Pons (tissue), 1 donor: ENCODE measurements at places on chromosomes 7 and 10.

GRCh38 chr7:140607441-140607989, 33.1 kb downstream of the DENND2A start:
- peak; percentile 94 for DNase-seq

GRCh38 chr10:130777507-130778165, 533.9 kb downstream of the TCERG1L start:
- no peak for DNase-seq

DNA sequence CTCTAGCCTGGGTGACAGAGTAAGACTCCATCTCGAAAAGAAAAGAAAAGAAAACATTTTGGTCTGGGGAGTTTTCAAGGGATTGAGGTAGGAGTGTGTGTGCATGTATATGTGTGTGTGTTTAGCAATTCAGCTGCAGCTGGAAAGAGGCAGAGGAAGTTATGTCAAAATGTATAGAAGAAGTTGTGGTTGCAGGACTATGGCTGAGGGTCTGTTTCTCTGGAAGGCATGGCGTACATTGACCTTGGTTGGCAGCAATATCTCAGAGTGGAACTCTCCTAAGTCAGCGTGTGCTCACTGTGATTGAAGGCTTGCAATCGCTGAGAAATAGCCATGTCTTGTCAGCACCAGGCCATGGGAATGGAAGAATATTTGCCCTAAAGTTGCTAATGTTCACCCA, 28.6 kb upstream of the RHBDD2 start:
- no peak for DNase-seq

DNA sequence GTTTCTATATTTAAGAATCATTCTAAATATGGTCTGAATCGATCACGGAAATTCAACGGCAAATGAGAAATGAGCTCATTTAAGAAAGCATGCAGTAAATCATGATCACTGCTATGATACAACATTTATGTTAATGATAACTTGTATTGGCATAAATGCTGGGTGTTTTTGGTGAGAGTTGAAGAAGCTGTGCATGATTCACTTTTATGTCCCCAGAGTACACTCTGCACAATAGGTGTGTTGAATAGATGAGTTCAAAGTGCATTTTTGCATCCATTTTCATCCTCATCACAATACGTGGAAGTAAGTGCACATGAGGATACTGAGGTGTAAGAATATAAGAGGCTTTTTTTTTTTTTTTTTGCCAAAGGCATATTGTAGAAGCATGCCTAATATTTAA, 169.3 kb downstream of the PPP1R17 start:
- DNase-seq, result no peak

DNA sequence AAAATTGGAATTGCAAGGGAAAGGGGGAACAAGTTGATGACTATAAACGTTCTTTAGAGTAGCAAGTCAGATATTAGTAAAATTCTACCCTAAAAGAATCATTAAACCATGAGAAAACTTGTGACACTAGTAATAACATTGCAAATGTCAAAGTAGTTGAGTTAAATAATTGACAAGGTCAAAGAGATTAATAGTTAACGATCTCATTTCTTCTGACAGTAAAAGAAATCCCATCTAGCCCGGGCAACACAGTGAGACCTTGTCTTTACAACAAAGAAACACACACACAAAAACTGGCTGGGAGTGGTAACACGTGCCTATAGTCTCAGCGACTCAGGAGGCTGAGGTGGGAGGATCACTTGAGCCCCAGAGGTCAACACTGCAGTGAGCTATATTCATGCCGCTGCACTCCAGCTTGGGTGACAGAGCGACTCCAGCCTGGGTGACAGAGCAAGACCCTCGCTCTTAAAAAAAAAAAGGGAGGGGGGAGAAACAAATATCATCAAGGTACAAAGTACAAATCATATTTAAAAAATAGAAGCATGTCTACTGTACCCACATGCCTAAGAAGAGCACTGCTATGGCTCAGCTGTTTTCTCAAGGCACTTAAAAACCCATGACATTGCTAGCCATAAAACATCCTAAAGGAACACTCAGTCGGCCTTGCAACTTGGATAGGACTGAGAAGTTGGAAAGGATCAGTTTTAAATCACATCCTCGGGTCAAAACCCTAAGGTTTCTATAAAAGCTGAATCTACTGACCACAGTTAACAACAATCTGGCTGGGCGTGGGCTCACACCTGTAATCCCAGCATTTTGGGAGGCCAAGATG, 401.1 kb downstream of the PARD3 start:
- no peak for DNase-seq

GRCh38 chr10:62779487-62780248, 24.9 kb upstream of the ADO start:
- no peak for DNase-seq

DNA sequence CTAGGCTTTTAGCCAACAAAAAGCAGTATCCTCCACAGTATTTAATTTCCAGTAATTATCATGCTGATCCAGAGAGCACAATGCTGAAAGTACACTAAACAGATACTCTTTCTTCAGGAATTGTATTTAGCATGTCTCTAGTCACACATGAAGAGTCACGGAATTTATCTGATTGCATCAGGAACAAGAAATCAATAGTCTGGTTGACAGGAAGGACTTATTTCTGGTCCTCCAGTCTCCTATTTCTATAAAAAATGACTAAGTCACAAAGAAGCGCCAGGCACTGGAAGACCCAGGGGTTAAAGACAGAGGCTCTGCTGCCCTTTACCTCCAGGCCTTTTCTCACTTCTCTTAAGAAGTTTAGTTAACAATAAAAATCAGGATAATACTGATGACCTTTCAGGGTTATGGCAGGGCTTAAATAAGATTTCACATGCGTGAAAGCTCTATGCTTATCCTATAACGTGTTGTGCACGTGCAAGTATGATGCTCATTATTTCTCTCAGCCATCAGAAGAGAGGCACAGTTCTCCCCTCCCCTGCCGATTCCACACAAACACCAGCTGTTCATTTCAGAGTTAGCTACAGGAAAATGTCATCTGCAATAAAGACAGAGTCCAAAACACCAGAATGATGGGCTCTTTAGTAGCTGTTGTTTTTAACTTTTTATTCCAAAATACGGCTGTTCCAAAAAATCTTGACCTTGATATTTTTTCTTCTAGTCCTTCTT, 36.9 kb downstream of the SLC26A4 start:
- no peak for DNase-seq

DNA sequence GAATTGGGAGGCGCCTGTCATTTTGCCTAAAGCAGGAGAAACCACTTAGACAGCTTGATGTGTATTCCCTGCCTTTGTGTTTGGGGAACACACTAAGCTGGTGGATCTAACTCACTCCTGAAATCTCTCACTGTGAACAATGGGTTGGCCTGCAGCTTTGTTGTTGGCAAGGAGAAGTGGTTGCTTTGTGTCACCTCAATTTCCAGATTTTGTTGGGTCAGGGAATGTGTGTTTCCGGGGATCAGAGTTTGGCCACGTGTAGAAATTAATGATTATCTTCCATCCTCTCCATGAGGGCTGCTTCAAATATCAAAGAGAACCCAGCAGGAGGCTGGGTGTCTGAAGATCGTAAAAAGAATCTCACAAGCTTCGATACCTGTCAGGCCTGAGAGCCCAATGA, 27.8 kb downstream of the A1CF start:
- DNase-seq, result no peak

DNA sequence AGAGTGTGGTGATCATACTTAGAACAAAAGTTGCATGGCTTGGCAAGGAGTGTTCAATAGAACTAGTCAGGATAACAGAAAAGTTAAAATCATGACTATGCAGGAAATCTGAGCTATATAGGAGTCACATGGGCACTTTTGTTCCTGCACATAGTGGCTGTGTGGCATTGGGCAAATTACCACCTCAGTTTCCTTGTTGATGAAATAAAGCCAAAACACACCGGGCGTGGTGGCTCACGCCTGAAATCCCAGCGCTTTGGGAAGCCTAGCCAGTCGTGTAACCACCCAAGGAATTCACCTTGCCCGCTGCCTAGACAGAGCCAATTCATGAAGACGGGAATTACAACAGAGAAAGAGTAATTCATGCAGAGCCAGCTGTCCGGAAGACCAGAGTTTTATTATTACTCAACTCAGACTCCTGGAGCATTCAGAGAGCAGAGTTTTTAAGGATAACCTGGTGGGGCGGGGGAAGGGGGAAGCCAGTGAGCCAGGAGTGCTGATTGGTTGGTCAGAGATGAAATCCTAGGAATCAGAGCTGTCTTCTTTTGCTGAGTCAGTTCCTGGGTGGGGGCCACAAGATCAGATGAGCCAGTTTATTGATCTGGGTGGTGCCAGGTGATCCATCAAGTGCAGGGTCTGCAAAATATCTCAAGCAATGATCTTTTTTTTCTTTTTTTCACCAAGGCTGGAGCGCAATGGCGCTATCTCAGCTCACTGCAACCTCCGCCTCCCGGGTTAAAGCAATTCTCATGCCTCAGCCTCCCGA, 6.4 kb upstream of the MKRN1 start:
- DNase-seq, result no peak

DNA sequence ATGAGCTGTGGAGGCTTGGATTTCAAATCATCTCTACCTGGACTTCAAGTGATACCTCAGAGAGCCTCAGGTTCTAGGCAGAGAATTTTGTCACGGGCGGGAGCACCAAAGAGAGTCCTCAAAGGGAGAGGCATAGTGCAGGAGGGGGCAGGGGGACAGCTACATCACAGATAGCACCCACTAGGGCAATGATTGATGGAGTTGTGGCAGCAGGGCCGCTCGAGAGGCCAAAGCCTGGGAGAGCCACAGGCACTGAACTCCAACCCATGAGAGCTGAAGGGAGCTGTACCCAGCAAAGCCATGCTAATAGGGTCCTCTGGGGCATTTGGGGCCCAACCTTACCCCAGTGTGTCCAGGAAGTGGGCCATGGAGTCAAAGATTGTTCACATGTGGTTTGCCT, 232.0 kb upstream of the PCDH15 start:
- DNase-seq, result no peak

DNA sequence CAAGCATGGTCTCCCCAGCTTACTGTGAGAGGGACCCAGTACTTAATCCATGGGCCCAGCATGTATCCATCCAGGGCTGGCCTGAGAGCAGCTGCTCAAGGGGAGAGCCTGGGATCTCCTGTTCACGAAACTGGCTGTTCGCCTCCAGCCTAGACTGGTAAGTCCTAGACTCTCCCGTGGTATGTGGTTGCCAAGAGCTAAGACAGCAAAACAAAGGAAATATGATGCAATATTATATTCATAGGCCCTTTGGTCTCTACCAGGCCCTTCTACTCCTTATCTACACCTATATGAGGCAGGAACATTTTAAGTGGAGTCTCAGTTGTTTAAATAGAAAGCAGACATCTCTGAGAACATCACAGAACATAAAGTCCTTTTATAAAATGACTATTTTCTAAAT, 28.9 kb upstream of the STK17A start:
- DNase-seq, result no peak

DNA sequence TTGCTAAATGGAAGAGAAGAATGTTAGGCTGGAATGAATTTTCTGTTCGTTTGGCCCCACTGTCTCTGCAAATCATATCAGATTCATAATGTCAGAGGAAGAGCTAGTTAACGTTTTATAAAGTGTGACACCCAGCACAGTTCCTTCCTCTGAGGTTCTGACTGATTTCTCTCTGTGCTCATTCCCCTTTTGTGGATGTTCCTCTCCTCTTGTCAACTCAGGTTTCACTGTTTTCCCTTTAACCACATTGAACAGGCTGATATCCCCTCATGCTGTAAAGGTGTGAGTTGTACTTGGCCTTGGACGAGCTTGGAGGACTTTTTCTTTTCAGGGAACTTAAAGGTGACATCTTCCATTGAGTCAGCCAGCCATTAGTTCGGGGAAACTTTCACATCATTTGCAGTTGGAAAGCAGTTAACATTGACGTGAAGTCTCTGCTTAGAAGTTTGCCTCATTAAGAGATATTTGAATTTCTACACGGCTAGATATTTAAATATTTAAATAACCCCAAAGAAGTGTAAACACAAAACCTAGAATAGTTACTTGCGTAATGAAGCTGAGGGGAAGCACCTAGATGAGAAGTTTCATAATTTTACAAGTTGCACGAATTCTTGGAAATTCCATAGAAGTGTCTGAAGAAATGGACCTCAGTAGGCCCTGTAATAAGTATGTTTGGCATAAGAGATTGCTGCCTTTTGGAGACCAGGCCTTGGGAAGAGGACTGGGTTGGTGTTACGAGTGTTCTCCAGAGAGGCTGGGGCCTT, 101.5 kb upstream of the EGR2 start:
- no peak for DNase-seq

- DNase-seq, result no peak
These were observed 2.0 kb downstream of the GRIFIN start for GRCh38 chr7:2474224-2474623.

- DNase-seq, result no peak
These were observed 9.8 kb downstream of the LARP4B start for GRCh38 chr10:921471-922414.
